Small intestine (tissue), 16 donors: ENCODE measurements at places on chromosomes 1 and 21. TPM values are rescaled to one million over a fixed set of nuclear protein-coding genes. Genes with fewer than 3 reads are reported as not detected.

The CFHR1 gene
- not detected for polyA plus RNA-seq

The NIBAN1 gene
- polyA plus RNA-seq, result 2.3 TPM

The SYTL1 gene
- 9.5 TPM for polyA plus RNA-seq

The GCSAML gene
- not detected for polyA plus RNA-seq

The S100A16 gene
- polyA plus RNA-seq, result 275 TPM

The A3GALT2 gene
- not detected for polyA plus RNA-seq

The GIPC2 gene
- 62.0 TPM for polyA plus RNA-seq

The GLIS1 gene
- polyA plus RNA-seq, result not detected

The NUP133 gene
- polyA plus RNA-seq, result 33.8 TPM

The PRAMEF8 gene
- polyA plus RNA-seq, result not detected

The ACTA1 gene
- 0.33 TPM for polyA plus RNA-seq

The BACE2 gene
- polyA plus RNA-seq, result 14.1 TPM

The ANGPTL1 gene
- 2.1 TPM for polyA plus RNA-seq

The CD53 gene
- 17.3 TPM for polyA plus RNA-seq

The ILDR2 gene
- polyA plus RNA-seq, result 0.49 TPM

The EFNA3 gene
- 4.5 TPM for polyA plus RNA-seq

The KRTAP13-2 gene
- not detected for polyA plus RNA-seq

The HEATR1 gene
- 1.1 TPM for polyA plus RNA-seq

The TRIM46 gene
- 0.27 TPM for polyA plus RNA-seq

The HTR6 gene
- polyA plus RNA-seq, result 0.03 TPM

The DSTYK gene
- polyA plus RNA-seq, result 3.5 TPM

The NEK2 gene
- 12.5 TPM for polyA plus RNA-seq

The OR6N1 gene
- polyA plus RNA-seq, result not detected

The STUM gene
- 9.6 TPM for polyA plus RNA-seq

The DIPK1A gene
- polyA plus RNA-seq, result 3.0 TPM

The ANKRD34A gene
- polyA plus RNA-seq, result 0.54 TPM

The CRYZ gene
- 157 TPM for polyA plus RNA-seq

The OR2AK2 gene
- not detected for polyA plus RNA-seq

The RGSL1 gene
- polyA plus RNA-seq, result not detected

The MTMR11 gene
- 138 TPM for polyA plus RNA-seq

The FAM151A gene
- polyA plus RNA-seq, result 1.4 TPM

The LCE1F gene
- polyA plus RNA-seq, result not detected

The CFAP141 gene
- not detected for polyA plus RNA-seq

The OR6K3 gene
- not detected for polyA plus RNA-seq

The TARDBP gene
- 184 TPM for polyA plus RNA-seq

The DPT gene
- 0.89 TPM for polyA plus RNA-seq

The GSTM1 gene
- polyA plus RNA-seq, result 175 TPM

The AADACL3 gene
- polyA plus RNA-seq, result not detected

The TMEM200B gene
- 3.9 TPM for polyA plus RNA-seq

The IL6R gene
- 10.7 TPM for polyA plus RNA-seq

The OR10Z1 gene
- polyA plus RNA-seq, result not detected

The TSACC gene
- 1.0 TPM for polyA plus RNA-seq

The SIM2 gene
- polyA plus RNA-seq, result 0.04 TPM

The GRIK1 gene
- not detected for polyA plus RNA-seq
